ENCODE measurements at places on chromosomes 12 and 14. TPM values are rescaled to one million over a fixed set of nuclear protein-coding genes. Genes with fewer than 3 reads are reported as not detected.

- no peak for DNase-seq
These were observed 2.0 kb upstream of the PELI2 start for GRCh38 chr14:56115976-56116893.

DNA sequence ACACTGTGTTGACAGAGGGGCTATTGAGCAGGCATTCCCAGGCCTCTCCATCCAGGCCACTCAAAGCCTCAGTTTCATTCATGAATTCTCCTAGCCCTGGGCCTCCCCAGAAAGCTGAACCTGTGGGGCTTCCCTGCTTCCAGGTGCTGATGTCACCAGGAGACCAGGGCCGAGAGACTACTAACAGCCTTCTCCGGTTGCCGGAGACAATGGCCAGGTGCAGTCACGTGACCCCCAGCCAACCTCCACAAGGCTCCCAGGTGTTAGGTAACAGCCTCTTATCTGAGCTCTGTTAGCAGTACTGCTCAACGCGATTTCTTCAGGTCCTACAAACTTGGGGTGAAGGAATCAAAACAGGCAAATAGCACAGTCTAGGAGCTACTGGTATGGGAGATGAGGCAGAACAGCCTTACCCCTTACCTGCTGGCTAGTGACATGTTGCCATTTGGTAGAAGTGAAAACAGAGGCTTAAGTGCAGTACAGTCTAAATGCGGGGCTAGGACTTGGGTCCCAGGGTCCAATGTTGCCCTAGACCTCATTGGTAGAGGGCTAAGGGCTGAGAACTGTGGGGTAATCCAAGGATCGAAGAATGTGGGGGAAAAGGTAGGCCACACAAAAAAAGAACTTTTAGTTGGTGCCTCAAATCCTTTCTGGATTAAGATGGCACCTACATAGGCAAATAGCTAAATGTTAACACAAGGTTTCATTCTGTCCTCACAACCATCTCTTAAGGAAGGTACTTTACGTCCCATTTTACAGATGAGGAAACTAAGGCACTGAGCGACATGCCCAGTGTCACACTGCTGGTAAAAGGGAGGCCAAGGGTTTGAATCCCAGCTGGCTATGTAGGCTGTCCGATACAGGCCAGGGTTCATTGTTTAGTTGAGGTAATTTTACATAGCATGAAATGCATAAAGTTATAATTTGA lies 3.8 kb downstream of the CCDC88C start:
- DNase-seq, result no peak

DNA sequence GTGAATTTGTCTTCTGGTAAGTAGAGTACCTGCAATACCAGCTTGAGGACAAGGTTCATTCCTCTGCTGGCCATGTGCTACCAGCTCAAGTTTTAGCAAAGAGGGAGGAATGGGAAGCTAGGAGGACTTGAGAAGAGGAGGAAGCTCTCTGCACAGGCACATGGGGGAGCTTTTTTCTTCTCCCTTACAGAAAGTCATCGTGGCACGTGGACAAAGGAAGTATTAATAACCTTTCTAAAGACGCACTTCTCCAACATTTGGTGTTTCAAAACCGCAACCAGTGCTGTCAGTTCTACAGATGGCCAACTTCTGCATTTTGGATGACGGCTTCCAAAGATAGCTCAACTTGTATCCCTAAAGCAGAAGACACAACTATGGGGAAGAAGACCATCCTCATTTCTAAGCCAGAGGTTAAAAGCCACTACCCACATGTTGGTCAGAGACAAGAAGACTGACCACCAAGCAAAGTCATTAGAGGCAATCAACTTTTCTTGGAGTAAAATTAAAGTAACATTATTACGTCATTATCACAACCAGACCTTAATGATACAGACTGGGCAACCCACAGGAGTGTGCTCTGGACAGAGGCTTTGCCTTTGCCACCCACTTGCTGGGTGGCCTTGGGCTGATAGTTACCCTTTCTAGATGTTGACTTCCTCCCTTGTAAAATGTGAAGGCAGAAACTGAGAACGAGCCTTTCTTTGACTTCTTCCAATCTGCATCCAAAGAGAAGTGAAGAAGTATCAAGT lies 12.3 kb upstream of the TMED10 start:
- no peak for DNase-seq

- no peak for DNase-seq
These were observed 12.5 kb downstream of the HNRNPC start for GRCh38 chr14:21256539-21257393.

Gene ERP27
- polyA plus RNA-seq, result 21.8 TPM

Gene AMIGO2
- 43.4 TPM for polyA plus RNA-seq

DNA sequence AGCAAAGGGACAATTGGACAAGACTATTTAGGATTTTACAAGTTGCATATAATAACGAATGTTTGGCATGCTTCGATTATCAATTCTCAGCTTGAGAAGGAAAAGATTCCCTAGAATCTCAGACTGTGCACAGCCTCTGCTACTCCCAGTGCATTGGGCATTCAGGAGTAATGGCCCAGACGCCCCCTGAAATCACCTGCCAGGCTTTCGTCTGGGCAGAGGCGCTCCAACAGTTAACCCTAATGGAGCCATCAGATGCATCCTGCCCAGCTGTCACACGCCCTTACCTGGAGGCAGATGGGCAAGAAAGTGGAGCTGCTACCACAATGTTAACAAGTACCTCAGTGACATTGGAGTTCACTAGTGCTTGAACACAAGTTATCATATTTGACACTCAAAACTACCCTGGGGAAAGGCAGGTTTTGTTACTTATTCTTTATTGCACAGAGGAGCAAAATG lies 927 bp upstream of the LRP6 start:
- DNase-seq, result no peak

DNA sequence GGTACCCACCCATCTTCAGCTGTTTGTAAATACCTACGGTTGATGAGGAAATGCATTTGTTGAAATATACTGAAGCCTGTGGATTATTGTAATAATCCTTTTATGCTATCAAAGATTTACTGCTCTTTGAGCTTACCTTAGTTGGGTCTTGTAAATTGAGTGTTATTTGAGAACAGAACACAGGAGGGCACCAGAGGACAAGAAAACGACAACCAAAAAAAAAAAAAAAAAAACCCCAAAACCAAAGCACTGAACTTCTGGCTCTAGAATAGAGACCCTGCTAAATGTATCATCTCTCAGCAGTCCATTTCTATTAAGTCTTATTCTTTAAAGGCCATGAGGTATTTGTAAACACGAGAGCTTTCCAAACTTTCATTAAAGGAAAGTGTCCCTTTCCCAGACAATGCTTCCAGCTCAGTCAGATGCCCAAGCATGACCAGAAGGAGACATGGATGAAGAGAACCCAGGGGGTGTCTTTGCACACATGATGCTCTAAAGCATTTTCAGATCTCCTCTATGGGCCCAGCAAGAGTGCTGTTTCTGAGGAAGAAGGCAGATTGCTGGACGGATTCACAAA lies 763.9 kb downstream of the NRXN3 start:
- peak; percentile 16 for DNase-seq

- no peak for DNase-seq
These were observed 2.4 kb downstream of the TMEM121 start for GRCh38 chr14:105528586-105529318.

Gene FGF6
- polyA plus RNA-seq, result not detected

- DNase-seq, result no peak
These were observed 105.8 kb downstream of the C12orf50 start for GRCh38 chr12:87923361-87923760.

GRCh38 chr14:93375673-93376156 lies 28.7 kb downstream of the COX8C start:
- no peak for DNase-seq

GRCh38 chr12:50006754-50007442 lies 18.4 kb downstream of the RACGAP1 start:
- no peak for DNase-seq

DNA sequence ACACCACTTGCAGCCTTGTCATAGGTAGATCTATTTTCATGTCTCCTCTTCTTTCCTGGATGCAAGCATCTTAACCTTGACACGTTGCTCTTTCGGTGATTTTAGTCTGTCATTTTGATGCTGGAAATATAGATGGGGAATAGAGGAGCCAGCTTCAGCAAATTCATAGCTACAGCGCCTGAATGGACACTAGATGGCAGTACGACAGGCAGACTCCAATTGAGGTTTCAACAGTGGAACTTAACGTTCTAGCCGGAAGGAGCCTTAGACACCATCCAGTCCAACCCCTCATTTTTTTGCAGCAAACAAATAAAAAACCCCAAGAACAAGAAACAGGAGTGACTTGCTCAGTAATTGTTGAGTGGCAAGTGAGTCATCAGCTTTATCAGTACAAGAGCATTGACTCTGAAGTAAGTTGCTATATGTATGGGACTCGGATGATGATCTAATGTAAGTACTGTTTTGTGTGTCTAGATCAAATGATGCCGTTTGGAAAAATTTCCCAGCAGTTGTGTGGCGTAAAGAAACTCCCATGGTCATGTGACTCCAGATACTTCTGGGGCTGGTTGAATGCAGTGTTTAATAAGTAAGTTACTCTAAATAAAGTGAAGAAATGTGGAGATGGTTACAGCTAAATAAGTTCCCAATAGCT lies 9.0 kb downstream of the DMAC2L start:
- DNase-seq, result no peak

GRCh38 chr12:105358789-105359188 lies 28.3 kb downstream of the C12orf75 start:
- DNase-seq, result no peak

Gene SDR39U1
- 51.9 TPM for polyA plus RNA-seq

DNA sequence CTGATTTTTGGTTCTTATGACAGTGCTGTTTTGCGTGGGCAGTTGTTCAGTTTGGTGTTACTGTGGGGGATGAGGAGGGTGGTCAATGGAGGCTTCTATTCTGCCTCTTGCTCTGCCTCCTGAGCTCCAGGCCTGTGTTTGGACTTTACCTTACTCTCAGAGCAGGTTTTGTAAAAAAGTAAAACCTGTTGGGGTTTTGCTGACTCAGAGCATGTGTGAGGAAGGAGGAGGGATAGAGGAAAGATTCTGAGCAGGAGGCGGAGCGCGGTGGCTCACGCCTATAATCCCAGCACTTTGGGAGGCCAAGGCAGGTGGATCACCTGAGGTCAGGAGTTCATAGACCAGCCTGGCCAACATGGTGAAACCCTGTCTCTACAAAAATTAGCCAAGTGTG lies 6.7 kb downstream of the A2ML1 start:
- DNase-seq, result no peak

GRCh38 chr14:81221579-81222102 lies 882 bp upstream of the GTF2A1 start:
- DNase-seq, result no peak

GRCh38 chr14:24851406-24851805 lies 198.5 kb downstream of the STXBP6 start:
- DNase-seq, result no peak

GRCh38 chr12:83257726-83258125 lies 571.0 kb downstream of the TMTC2 start:
- no peak for DNase-seq

DNA sequence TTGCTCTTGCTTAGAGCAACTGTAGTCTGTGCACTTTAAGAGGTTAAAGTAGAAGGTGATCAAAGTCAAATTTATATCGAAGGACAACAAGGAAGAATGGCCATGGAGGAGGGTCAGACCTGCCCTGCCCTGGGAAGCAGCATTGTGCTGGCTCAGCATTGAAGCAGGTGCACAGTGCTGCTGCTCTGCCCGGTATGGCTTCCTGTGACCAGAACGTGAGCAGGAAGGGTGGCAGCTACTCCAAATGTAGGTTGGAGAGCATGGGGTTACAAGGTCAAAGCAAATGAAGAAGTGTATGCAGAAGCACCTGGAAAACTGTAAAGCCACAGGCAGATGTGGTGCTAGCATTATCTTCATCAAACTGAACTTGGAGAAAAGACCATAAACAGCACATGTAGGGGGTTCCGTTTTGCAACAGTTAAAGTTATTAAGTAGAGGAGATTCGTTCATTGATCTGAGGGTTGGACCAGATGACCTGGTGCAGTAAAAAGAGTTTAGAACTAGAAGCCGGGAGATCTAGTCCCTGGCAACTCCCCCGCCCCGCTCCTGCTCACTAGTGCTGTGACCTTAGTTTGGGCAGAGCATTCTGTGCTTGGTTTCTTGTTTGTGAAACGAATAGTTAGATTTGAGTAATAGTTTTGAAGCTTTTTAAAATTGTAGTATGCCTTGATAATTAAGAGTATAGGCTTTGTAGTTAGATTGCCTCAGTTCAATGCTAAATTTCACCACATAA lies 84.2 kb downstream of the SCN8A start:
- no peak for DNase-seq

DNA sequence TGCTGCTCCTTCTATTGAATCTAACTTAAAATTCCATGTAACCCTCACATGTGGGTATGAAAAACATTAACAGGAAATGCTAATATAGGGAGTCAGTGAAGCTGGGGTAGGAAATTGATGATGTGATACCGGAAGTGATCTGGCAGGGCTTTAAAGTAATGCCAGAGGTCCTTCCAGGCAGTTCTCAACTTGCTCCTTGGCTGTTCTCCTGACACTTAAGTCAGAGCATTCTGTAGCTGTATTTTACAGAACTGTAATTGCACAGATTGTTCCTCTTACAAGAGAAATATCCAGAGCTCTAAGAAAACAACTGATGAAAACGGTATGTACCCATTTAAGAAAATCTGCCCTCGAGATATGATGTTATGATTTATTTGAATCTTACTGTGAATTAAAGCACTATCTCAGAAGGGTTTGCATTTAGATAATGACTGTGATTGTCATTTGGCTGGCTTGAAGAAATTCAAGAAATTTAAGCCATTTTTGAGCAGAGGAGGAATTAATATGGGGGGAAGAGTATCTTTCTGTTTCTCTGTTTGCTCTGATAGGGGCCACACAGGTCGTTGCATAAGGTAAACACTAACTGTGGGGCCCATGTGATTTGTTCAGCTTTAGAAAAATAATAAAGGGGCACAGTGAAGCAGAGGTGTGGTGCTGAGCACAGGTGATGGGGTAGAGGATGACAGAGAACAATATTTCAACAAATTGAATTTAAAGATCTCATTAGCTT lies 88.4 kb downstream of the BBS10 start:
- no peak for DNase-seq

- DNase-seq, result no peak
These were observed 64.7 kb downstream of the VEZT start for GRCh38 chr12:95282266-95282665.

- DNase-seq, result no peak
These were observed 265.7 kb downstream of the BCL11B start for GRCh38 chr14:99006276-99006675.

GRCh38 chr12:88723219-88723618 lies 142.9 kb upstream of the KITLG start:
- no peak for DNase-seq

Gene INHBE
- 0.40 TPM for polyA plus RNA-seq

Gene RSRC2
- polyA plus RNA-seq, result 225 TPM

DNA sequence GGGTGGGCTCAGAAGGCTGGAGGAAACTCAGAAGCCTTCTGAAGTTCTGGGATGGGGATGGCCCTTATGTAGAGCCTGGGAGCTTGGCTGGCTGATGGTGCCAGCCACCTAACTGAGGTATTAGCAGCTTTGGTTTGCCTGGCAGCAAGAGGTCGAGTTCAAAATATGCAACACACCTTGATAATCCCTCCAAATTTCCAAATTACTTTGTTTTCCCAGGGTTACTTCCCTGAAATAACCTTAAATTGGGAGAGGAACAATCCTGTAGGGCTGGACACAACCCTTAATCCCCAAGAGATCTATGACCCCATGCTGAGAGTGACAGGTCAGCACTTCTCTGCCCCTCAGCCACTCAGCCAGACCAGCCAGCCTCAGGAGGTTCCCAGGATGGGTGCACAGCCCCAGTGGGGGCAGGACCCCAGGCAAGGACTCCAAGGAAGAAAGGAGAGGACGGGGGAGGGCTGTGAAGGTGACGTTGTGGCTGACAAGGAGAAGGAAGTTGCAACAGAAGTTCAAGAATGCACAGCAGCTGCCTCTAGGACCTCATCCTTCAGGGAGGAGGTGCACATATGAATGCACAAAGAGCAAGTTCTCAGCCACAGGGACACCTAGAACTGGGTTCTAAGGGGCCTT lies 18.6 kb upstream of the KRT77 start:
- no peak for DNase-seq

Gene OAS2
- polyA plus RNA-seq, result 9.6 TPM

Gene CFAP54
- 2.2 TPM for polyA plus RNA-seq
